ENCODE measurements at places on chromosomes 6 and 20.

DNA sequence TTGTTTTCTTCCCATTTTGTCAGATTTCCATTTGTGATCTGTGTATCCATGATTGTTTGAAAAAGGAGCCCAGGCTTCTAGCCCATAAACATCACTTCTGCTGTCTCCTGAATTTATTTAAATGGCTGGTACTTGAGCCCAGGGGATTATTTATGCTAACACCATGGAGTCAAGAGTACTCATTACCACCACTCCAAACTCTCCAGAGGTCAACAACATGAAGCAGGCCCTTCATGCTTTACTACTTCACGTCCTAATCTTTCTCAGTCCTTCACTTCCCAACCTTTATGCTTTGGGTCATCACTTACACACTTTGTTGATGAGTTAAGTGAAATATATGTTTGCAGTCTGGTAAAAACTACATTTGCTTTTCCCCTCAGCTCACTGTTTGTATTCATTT, 247.8 kb downstream of the BMP2 start:
- H3K27me3 ChIP-seq, result no peaks in the 10 kb centered on the region
- no peaks in the 10 kb centered on the region for H3K4me1 ChIP-seq
- no peak for DNase-seq
- no peak overlapping the region for H3K27ac ChIP-seq
- no peaks in the 10 kb centered on the region for H3K36me3 ChIP-seq

GRCh38 chr20:44596876-44597275, 14.5 kb downstream of the PKIG start:
- H3K27ac ChIP-seq, result no peak overlapping the region
- no peaks in the 10 kb centered on the region for H3K36me3 ChIP-seq
- H3K4me3 ChIP-seq, result no peak overlapping the region
- H3K4me1 ChIP-seq, result peaks cover 26% of the 10 kb centered on the region
- H3K27me3 ChIP-seq, result no peaks in the 10 kb centered on the region

DNA sequence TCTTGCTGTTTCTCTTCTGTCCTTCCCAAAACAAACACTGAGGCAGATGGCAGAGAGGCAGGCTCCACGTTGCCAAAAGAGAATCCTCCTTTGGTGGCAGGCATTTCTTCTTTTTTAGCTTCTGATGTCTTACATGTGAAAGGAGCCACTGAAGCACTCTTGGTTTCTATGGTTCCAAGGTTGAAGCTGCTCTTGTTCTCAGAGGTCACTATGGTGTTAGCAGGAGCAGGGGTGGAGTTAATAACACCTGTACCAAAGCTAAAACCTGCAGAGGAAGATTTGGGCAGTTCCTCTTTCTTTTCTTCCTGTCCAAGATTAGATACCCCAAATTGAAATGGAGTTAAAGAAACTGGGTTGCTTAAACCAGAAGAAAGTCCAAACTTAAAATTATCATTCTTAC, 28.8 kb downstream of the FAM8A1 start:
- H3K27ac ChIP-seq, result no peak overlapping the region
- H3K4me3 ChIP-seq, result no peak overlapping the region
- H3K27me3 ChIP-seq, result no peaks in the 10 kb centered on the region
- H3K4me1 ChIP-seq, result no peaks in the 10 kb centered on the region

DNA sequence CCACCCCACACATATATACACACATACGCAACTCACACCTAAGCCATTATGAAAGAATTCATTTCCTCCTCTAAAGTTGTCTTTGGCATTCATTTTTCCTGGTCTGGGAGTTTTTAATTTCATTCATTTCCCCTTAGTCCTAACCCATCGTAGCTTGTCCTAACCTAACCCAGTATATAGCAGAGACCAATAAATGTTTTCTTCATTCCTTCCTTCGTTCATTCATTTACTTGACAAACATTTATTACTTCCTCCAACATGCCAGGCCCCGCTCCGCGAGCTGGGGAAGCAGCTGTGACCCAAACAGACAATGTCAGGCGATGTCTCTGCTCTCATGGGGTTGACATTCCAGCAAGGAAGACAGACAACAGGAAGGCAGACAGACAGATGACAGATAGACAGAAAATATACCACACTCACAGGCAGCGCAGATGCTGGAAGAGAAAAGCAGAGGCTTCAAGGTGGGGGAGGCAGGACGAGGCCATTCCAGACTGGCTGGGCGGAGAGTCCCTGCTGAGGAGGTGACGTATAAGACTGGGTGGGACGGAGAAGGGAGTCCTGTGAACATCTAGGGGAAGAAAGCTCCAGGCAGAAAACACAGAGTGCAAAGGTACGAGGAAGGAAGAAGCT, 33.7 kb upstream of the SIRPA start:
- H3K4me3 ChIP-seq, result no peak overlapping the region
- no peaks in the 10 kb centered on the region for H3K36me3 ChIP-seq
- H3K4me1 ChIP-seq, result no peaks in the 10 kb centered on the region
- H3K27me3 ChIP-seq, result no peaks in the 10 kb centered on the region

DNA sequence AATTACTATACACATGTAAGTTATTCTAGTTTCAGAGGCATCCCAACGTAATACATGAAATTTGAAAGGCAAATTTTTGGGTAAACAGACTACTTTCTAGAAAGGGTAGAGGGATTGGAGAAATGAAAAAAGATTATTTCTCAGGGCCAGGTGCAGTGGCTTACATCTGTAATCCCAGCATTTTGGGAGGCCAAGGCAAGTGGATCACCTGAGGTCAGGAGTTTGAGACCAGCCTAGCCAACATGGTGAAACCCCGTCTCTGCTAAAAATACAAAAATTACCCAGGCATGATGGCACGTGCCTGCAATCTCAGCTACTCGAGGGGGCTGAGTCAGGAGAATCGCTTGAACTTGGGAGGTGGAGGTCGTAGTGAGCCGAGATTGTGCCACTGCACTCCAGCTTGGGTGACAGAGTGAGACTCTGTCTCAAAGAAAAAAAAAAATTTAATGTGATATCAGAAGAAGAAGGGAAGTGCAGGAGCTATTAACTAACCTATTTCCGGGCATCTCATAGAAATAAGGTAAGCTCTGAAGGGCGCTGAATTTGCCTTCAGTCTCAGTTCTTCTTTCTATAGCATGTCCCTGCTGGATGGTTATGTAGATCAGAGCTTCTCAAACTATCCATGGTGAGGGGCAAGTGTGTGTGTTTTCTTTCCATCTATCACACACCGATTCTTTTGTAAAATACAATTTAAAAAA, 100.3 kb upstream of the MTHFD1L start:
- no peaks in the 10 kb centered on the region for H3K36me3 ChIP-seq
- no peaks in the 10 kb centered on the region for H3K27me3 ChIP-seq
- H3K27ac ChIP-seq, result no peak overlapping the region
- H3K4me3 ChIP-seq, result no peak overlapping the region
- peaks cover 7% of the 10 kb centered on the region for H3K4me1 ChIP-seq

GRCh38 chr6:92541448-92542060, 877.8 kb downstream of the EPHA7 start:
- no peaks in the 10 kb centered on the region for H3K27me3 ChIP-seq
- H3K27ac ChIP-seq, result no peak overlapping the region
- no peaks in the 10 kb centered on the region for H3K36me3 ChIP-seq
- DNase-seq, result no peak
- no peak overlapping the region for H3K4me3 ChIP-seq

DNA sequence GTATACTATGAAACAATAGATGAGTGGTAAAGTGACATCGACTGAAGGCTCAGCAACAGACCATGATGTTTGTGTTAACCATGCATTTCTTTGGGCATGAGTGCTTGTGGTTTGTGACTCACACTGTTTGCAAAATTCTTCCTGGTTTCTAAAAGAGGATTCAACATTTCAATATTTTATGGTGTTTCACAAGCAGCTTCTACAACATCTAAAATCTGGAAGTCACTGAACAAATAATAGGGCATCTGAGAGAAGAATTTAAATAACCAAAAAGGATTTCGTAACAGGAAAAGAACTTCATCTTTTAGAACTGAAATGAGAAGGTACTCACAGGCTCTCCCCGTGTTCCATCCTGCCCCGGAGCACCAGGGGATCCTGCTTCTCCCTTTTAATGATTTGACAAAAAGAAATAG, 146.2 kb downstream of the COL21A1 start:
- no peak overlapping the region for H3K27ac ChIP-seq
- no peaks in the 10 kb centered on the region for H3K4me1 ChIP-seq
- no peaks in the 10 kb centered on the region for H3K36me3 ChIP-seq
- no peak overlapping the region for H3K4me3 ChIP-seq
- DNase-seq, result no peak

DNA sequence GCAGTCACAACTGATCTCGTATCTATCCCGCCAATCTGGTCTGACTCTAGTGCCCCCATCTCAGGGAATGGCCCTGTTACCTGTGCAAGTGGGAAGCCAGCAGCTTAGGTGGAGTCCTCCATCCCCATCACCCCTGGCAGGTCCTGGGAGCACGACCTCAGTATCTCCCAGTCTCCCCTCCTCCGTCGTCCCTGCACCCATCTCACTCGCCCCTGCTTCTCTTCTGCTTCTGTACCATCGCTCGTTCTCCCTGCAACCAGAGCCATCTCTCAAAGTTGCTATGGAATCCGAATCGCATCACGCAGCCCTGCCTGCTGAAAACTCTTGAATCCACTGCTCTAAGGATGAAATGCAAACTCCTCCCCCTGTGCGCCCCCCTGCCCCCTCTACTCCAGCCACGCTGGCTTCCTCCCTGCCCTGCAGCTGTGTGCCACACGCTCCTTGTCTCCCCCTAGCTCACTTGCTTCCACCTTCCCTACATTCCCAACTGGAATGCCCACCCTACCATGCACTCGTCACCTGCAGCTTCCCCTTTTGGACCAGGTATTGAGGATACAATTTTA, 64.0 kb upstream of the PTGIS start:
- H3K27ac ChIP-seq, result peak overlapping the region; percentile 79
- peaks cover 33% of the 10 kb centered on the region for H3K4me1 ChIP-seq
- no peak for DNase-seq
- H3K27me3 ChIP-seq, result no peaks in the 10 kb centered on the region
- no peaks in the 10 kb centered on the region for H3K36me3 ChIP-seq

GRCh38 chr20:56788671-56789610, 159.8 kb downstream of the TFAP2C start:
- H3K4me1 ChIP-seq, result no peaks in the 10 kb centered on the region
- no peak overlapping the region for H3K4me3 ChIP-seq
- H3K27ac ChIP-seq, result no peak overlapping the region
- H3K27me3 ChIP-seq, result no peaks in the 10 kb centered on the region
- DNase-seq, result no peak
- H3K36me3 ChIP-seq, result no peaks in the 10 kb centered on the region

GRCh38 chr6:41200296-41200900, 551 bp downstream of the TREML2 start:
- H3K27me3 ChIP-seq, result no peaks in the 10 kb centered on the region
- H3K36me3 ChIP-seq, result no peaks in the 10 kb centered on the region
- H3K4me1 ChIP-seq, result no peaks in the 10 kb centered on the region
- H3K4me3 ChIP-seq, result no peak overlapping the region
- H3K27ac ChIP-seq, result no peak overlapping the region
- DNase-seq, result no peak

- no peak overlapping the region for H3K27ac ChIP-seq
- H3K36me3 ChIP-seq, result no peaks in the 10 kb centered on the region
- no peak overlapping the region for H3K4me3 ChIP-seq
- DNase-seq, result no peak
These were observed 8.3 kb upstream of the TTPAL start for GRCh38 chr20:44467289-44467883.

DNA sequence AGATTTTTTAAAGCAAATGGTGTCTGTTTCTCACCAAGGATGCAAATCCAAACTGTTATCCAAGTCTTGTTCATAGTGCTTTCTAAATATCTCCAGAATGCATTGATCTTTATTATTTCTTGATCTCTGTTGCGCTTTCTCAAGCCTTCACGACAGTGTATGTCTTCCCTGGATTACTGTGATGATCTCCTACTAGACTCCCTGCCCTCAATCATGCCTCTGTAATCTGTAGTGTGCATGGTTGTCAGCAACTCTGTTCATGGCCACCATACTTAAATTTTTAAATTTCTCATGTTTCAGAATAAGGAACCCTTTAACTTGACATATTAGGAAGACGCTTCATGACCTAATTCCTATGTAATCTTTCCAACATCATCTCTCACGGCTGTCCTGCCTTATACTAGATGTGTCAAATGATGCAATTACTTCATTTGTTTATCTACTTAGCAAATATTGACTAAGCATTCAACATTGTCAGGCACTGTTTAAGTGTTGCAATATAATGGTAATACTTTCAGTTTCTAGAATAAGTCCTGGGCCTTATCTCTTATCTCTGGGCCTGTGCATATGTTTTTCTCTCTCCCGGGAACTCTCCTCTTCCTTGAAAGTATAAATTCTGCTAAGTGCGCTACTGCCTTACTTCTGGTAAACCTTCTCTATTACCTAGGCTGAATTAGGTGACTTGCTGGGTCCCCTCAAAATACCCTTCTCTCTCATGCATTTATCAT, 25.6 kb upstream of the AHI1 start:
- no peaks in the 10 kb centered on the region for H3K4me1 ChIP-seq
- no peak for DNase-seq
- H3K4me3 ChIP-seq, result no peak overlapping the region
- H3K27ac ChIP-seq, result no peak overlapping the region
- H3K27me3 ChIP-seq, result no peaks in the 10 kb centered on the region

DNA sequence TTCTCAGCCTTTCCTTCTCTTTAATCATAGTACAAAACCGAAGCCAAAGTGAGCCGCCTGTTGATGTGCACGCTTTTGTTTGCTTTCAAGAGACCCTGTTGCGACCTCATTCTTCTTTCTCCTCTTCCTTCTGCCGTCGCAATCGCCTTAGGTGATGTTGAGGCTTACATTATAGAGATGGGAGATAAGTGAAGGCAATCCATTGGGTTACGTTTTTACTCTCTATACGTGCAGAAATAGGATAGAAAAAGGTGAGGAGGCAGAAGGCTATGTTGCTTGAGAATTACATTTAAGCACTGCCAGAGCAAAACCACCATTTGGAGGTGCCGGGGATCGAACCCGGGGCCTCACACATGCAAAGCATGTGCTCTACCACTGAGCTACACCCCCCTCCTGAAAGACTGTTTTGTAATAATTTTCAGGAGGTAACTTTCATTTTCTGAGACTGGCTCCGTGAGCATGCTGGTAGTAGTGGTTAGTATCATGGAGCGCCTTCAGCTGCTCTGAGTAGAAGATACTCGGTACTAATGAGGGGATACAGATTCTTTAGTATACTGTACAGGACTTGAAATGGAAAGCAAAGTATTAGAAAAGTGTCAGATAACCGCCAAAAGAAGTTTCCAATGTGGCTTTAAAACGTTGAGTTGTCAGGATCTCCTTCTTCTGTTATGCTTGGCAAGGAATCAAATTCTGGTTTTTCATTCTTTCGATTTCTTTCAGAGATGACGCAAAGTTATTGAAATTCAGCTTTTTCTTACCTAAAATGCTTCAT, 165.6 kb downstream of the TRIM27 start:
- H3K4me3 ChIP-seq, result no peak overlapping the region
- no peaks in the 10 kb centered on the region for H3K36me3 ChIP-seq
- H3K27me3 ChIP-seq, result no peaks in the 10 kb centered on the region
- peak overlapping the region; percentile 27 for H3K27ac ChIP-seq
- H3K4me1 ChIP-seq, result no peaks in the 10 kb centered on the region

- H3K36me3 ChIP-seq, result no peaks in the 10 kb centered on the region
- H3K27me3 ChIP-seq, result no peaks in the 10 kb centered on the region
- DNase-seq, result no peak
- H3K27ac ChIP-seq, result no peak overlapping the region
- H3K4me3 ChIP-seq, result no peak overlapping the region
- H3K4me1 ChIP-seq, result peaks cover 7% of the 10 kb centered on the region
These were observed 156.9 kb downstream of the ARID1B start for GRCh38 chr6:156934069-156934460.
